GM04504 (cell line): ENCODE measurements at places on chromosomes 16 and 17.

- no peak for DNase-seq
Observed at GRCh38 chr16:82331397-82331796, 161.4 kb upstream of the MPHOSPH6 start.

DNA sequence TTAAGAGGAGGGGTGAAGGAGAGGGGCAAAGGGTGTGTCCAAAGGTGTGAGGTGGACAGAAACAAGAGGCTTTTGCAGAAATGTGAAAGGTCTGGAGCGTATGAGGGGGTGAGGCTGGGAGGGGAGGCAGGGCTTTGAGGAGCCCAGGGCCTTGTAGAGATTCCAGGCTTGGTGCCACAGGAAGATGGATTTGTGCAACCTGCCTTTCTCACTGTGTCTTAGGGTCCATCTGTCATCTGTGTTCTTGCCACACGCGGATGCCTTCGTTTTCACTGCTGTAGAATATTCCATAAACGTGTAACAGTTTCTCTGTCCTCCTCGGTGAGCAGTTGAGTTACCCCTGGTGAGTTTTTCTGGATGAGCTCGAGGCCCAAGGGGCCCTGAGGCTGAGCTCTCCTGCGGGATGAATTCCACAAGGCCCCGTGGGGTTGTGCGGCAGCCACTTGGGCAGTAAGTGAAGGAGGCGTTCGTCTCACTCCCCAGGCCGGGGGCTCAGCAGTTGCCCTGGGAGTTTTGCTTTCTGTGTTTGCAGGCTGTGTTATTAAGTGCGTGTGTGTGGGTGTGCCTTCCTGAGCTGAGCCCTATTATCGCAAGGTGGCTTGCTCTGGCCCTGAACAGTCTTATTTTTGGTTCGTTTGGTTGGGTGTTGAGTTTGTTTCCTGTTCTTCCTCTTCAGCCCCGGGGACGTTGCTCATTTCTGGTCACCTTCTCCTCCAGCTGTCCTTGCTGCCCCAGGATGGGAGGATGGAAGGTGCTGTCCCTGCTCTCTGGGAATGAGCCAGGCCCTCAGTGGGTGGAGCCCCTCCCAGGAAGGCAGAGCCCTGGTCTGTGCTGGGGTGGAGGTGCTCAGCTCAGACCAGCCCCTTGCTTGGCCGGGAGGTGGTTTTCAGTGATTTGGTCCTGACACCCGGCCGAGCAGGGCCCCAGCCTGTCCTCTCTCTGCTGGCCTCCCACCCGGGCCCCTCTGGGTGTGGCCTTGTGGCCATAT is 28.4 kb downstream of the BAIAP2 start:
- no peak for DNase-seq

DNA sequence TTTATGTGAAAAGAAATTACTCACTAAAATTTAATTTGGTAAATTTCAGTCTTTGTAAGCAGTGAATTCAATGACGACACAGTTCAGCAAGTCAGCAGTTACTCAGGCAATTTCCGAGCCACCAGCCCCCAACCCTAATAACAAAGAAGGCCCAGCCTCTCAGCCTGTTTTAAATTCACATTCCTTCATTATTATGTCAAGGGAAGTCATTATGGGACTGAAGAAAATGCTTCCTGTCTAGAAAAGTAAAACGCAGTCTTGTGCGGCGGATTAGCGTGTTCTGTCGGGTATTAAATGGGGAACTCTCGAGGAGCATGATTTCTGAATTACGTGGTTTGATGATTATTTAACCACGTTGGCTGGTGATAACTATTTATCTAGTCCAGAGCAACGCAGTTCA is 177.6 kb downstream of the AIPL1 start:
- no peak for DNase-seq

- DNase-seq = no peak
Observed at GRCh38 chr16:53924331-53925106, 220.6 kb downstream of the FTO start.

DNA sequence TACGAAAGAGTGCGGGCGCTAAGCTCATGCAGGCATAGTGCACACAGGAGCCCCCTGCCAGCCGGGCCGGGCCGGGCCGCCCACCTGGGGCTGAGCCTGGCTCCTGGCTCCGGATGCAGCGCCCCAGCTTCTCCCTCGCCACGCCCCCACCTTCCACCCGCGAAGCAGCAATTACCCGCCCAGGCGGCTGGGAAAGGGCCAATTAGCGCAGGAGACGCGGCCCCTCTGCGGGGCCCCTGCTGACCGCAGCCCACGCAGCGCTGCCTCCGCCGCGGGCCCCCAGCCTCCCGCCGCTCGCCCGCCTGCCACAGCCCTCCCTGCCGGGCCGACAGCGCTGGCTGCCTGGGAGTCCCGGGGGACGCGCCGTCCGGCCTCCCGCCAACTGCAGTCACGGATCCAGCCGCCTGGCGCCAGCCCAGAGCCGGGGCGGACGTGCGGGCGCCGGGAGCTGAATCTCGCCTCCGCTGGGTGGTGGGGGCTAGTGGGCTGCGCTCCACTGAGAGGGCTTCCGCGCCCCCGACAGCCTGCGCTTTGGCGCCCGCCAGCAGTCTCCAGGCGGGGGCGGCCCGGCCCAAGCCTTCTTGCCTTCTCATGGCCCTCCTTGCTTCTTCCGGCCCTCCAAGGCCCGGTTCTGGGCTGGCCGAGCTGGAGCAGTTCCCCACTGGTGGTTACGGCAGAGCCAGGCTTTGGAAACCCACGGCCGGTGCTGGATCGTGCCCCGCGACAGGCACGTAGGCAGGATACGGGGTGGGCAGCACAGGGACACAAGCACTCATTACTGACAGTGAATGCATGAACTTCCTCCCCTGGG is 14.9 kb upstream of the CBFB start:
- DNase-seq = no peak

DNA sequence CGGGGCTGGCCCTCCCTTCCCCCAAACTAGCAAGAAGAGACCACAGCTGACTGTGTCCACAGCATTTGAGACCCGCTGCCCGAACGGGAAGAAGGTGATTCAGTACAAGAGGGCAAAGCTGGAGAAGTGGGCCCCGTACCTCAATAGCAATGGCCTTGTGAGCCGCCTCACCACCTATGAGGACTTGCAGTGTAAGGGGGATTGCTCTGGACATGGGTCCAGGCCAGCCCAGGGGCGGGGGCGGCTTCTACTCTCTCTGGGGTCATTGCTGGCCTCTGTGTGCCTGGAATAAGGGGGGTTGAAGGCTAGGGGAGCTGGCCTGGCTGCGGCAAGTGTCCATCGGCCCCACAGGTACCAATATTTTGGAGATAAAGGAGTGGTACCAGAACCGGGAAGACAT is 12.9 kb upstream of the KATNB1 start:
- DNase-seq = no peak

- DNase-seq = no peak
Observed at GRCh38 chr17:2156666-2157065, 101.8 kb downstream of the HIC1 start.

DNA sequence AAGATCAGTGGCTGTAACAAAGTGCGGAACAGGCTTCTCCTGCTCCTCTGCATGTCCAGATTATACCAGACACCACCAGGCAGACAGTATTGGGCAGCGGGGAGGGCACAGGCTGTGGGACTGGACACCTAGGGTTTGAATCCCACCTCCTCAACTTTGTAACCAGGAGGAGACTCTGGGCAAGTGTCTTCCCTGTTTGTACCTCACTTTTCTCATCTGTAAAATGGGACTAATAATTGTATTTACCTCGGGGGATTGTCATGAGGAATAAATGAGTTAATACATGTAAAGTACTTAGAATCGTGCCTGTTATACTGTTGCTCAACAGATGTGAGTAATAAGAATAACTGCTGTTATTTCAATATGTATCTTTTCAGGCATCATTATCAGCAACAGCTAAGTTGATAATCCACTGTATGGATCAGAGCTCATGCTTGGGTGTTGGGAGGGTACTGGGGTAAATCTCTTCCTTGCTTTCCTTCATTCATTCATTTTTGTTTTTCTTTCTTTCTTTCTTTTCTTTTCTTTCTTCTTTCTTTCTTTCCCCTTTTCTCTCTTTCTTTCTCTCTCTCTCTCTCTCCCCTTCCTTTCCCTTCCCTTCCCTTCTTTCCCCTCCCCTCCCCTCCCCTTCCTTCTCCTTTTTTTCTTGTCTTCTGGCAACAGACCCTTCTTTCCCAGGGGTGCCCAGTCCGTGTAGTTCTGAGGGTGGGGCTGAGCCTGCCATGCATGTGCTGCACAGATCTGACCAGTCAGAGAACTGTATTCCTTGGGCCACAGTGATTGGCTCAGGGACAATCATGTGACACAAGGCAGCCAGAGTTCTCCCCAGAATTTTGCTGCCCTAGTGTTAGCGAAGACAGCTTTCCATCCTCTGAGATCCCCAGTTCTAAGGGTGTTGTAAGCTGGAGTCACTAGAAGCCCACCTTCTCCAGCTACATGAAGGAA is 25.3 kb upstream of the BRD7 start:
- no peak for DNase-seq

GRCh38 chr17:63675607-63676546 is 24.0 kb downstream of the LIMD2 start:
- DNase-seq = peak; percentile 51

DNA sequence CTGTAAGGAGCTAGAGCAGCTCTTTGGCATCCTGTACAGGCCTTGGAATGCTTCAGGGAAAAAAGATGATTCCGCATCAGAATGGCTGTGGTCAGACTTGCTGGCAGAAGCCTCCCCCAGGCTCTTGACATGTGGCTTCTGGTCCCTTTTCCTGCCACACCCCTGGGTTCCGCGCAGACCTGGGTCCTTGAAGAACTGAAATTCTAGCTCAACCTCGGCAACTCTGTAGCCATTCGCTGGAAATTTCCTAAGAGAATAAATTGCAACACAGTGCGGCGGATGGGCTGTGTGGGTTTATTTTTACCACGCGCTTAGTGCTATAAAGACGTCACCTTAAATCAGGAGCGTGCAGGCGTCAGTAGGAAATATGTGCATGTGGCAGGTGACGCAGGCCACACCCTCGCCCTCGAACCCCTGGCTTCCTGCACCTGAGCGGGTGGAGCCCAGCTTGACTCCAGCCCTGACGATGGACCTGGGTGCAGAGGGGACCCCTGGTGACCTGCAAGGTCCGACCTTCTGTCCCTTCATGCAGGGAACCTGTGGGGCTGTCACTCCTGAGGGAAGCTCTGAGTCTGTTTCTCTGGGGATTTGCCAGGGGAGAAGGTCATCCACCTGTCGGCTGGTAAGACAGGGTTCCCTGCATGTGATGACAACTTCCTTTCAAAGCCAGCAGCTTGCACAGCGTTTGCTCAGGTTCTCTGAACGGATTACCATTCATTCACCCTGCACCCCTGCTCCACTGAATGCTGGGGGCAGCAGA is 46.3 kb downstream of the METRNL start:
- DNase-seq = peak; percentile 22
